ENCODE measurements at places on chromosomes 4 and X.

- DNase-seq: no peak
These were observed 15.6 kb downstream of the PGK1 start for GRCh38 chrX:78119521-78120227.

GRCh38 chr4:7358100-7358735 is 76.5 kb downstream of the PSAPL1 start:
- peak; percentile 91 for DNase-seq

DNA sequence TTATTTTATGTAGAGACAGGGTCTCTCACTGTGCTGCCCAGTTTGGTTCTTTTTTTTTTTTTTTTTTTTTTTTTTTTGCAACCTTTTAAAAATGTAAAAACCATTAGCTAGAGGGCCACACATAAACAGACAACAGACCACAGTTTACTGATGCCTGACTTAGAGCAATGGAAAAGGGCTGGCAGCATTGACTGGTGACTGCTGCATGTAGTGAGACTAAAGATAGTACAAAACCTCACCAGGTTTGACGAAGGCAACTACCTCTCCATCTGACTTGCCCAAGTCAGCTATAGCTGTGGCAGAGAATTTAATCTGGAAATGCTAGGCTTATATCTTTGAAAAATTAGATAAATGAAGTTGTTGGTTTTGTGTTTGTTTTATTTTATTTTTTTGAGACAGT is 102.9 kb downstream of the RBM47 start:
- no peak for DNase-seq

DNA sequence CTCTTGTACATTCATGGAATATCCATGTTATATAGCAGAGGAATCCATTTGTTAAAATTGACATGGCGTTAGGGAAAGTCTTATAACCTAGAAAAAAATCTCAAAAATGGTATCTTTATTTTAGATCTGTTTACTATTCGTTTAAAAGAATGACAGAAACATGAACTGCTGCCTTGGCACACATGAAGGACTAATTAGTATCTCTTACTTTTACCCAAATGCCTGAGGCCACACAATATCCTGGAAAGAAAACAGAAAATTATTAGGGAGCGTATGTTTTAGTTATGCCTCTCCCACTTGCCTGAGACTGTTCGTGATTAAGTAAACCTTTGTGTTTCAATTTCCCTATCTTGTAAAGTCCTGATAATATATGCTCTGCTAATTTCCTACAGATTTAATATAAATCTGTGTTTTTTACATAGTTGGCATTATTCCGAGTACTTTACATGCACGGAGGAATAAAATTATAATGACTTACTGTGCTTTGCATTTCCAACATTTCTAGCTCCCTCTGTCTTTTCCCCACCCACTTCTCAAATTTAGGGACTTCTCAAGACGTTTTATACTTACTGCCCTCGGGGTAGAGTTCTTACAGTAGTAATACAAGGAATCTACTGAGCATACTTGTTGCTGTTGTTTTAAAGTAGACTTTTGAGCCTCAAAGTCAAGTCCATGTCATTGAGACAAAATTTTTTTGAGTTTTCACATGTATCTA is 147.3 kb downstream of the VEGFC start:
- DNase-seq: no peak

GRCh38 chr4:152684007-152684406 is 4.2 kb upstream of the TMEM154 start:
- no peak for DNase-seq

- peak; percentile 71 for DNase-seq
These were observed 760 bp downstream of the TMEM165 start for GRCh38 chr4:55396308-55397125.

GRCh38 chrX:14616301-14616700 is 87.0 kb downstream of the GLRA2 start:
- DNase-seq: peak; percentile 77

DNA sequence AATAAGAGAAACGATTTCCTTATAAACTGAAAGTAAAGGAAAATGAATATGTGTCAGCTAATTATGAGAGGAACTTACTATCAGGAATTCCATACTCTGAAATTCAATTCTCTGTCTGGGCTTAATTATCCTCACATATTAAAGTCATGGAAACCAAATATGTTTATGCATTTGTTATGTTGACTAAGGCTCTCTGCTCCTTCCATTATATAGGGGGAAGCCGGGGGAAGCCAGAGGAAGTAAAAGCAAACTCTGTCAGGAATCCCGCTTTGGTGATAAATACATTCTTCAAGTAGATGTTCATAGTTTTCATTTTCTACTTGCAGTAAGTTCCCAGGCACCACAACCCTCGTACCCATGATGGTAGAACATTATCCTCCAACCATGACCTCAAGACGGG is 142.8 kb upstream of the VCX2 start:
- no peak for DNase-seq

DNA sequence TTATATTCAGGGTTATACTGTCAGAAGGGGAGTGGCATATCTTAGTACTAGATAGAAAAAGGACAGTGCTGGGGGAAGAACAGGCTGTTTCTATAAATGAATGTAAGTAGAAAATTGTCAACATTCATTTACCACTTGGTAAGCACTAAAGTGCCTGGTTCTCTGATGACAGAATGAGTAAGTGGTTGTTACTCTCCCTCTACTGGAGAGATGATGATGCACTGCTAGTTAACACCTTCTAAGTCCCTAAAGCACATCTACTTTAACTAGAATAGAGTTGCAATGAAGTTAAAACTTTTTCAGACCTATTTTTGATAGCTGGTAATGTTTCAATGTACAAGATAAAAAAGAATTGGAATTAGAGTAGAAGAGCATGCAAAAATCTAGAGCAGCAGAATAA is 214.5 kb downstream of the KLHL4 start:
- DNase-seq: no peak

DNA sequence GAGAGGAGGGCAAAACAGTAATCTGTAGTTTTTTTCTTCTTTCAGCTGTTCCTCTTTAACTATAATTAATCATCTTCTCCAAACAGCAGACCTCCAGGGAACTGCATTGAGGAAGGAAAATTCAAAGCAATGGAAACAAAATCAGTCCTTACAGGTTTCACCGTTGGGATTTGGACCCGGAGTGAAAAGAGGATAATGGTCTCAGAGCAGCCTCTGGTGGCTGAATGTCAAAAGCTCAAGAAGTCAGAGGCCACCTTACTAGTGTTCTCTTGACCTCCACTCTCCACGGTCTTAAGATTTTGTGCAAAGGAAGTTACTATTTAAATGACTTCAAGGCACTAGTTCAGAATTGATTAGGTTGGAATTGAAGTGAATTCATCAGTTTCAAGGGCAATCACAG is 16.0 kb upstream of the MID1 start:
- DNase-seq: peak; percentile 59

DNA sequence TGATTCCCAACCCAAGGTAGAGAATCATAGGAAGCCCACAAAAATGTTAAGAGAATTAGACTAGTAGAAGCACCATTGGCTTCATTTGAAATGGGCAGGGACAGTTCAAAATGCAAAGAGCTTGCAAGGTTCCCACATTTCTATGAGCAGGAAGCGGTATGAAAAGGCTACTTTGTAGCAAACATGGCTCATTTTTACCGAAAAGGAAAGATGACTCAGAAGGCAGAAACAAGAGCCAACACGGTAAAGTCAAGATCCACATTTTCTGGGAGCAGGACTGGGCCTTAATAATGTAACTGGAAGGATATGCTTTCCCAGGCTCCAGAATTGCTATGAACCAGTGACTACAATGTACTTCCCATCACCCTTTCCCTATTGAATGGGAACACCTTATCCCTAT is 89.5 kb downstream of the GLRA3 start:
- no peak for DNase-seq

GRCh38 chr4:76296286-76296820 is 10.2 kb upstream of the STBD1 start:
- DNase-seq: no peak

DNA sequence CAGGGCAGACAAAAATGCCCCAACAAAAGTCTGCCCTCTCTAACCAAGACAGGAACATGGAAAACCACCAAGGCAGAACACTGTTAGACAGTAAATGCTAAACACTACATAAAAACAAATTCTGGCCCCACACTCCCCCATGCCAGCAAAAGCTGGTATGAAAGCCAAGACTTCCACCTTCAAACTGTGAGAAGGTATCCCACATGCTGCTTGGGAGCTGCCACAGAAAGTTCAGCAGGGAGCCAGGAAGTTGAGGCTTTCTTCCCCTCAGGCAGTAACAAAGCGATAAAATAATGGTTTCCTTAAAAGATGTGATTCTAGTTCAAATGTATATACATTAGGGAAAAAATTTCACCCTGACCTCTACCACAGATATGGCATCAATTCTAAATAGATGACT is 770.4 kb upstream of the NDST4 start:
- DNase-seq: no peak

GRCh38 chr4:127783955-127784770 is 2.0 kb downstream of the HSPA4L start:
- DNase-seq: no peak

DNA sequence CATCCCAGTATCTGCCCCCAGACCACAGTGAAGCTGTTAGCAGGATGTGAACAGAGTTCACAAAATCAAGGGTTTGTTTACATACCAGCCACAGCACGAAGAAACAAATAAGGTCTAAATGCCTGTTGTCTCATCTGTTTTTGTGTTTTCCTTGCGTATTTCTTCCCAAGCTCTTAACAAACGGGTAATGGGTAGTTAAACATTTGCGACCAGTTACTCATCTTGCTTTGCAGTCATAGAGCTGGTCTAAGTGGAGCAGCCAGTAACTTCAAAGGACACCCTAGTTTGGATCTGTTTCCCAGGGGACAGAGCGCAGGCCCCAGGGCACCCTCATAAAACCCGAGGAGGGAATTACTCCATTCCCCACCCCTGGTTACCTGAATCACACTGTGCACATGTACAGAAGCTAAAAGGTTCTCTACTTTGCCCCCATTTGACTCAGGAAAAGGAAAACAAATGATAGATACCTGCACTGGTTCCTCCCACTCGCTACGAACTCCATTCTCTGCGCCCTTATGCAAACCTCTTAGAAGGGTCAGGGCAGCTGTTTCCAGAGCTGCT is 68.8 kb downstream of the MAML3 start:
- DNase-seq: no peak

DNA sequence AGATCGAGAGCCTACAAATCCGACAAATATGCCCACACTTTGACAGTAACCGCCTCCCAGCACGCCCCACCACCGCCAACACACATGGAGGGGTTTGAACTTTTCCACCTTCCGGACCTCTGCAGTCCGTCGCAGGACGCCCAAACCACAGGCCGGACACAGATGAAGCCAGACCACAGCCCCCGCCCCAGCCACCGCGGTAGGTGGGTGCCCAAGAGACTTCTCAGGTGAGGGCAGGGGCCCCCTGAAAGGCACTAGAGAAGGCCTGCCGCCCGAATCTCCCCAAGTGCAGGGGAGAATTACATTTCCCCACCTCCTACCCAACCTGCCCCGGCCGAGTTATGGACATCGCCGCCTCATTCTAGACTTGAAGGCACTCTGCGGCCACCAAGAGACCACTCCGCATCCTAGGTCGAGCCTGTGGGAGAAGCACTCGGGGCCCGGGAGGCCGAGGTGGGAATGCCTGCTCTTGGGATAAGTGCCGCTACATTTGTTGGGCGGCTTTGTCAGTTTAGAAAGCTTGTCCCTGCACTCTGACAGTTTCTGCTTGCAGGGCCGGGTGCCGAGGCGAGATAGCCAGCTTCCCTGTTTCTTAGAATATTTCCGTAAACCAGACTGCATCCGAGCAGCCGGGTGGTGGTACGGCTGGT is 21.5 kb downstream of the HAND2 start:
- no peak for DNase-seq

- DNase-seq: no peak
These were observed 42.3 kb downstream of the NSG1 start for GRCh38 chr4:4428966-4429875.

GRCh38 chr4:108036213-108036612 is 46.5 kb downstream of the HADH start:
- no peak for DNase-seq

DNA sequence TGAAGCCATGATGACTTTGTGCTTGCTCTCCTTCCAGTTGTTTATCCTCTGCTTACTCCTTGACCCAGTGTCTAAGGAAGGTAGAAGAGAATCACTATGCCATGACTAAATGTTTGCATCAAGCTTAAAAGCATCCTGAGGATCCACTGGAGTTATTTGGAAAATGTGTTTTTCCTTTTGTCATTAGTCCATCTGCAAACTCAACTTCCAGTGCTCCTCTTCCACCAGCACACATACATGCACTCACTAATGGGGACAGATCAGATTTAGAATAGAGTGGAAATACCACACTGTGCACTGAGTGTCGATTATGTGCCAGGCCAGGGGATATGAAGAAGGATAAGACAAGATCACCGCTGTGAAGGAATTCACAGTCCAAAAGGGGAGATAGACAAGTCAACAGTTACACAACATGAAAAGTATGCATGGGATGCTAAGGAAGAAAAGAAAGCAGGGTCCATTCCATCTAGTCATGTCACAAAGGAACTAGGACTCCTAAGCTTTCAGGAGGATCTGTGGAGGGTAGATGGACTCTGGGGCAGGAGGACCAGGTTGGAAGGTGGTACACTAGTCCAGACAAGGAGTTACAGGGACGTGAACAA is 1.9 kb downstream of the OCIAD2 start:
- DNase-seq: no peak

DNA sequence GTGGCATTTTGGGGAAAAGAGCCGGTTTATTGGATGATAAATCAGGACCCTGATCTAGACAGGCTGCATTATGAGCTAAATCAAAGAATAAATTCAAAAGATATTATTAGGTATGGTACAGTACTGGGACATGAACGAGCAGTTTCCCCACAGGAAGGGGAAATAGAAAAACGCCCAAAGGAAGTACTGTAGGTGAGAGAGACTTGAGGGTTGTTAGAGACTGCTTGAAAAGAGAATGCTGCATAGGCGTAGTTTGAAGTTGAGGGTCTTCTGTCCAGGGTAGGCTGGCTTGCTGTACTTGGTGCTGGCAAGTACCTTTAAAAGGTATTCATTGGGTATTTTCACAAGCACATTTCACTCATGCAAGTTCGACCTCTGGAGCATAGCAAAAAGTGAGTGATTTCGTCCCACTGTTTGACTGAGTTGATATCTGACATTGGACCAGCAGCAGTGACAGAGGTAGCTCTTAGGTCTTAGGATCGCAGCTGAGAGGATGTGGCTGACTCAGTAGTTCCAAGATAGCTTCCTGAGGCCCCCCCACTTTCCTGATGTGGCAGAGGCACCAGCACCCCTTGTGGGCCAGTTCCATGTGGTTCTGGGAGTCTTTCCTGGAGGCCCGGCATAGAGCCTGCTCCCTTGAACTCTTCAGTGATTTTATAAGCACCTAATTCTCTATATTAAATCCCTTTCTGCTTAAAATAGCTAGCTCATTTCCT is 64.3 kb downstream of the TMEM131L start:
- DNase-seq: no peak

- no peak for DNase-seq
These were observed 59.0 kb downstream of the AFAP1 start for GRCh38 chr4:7880683-7881082.

DNA sequence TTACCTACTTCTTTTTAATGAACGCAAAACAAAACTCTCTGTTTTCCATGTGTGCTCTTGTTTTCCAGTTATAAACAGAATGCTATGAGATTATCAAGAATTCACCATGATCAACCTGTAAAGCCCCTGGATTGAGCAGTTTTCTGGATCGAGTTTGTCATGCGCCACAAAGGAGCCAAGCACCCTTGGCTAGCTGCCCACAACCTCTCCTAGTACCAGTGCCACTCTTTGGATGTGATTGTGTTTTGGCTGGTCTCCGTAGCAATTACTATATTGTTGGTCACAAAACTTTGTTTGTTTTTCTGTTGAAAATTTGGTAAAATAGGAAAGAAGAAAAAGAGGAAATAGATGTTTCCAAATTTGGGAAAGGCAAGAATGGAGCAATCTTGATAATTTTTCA is 51.1 kb downstream of the UGT2B7 start:
- no peak for DNase-seq

Data from AG10803 (cell line).